Hair follicle dermal papilla cell (primary cell): ENCODE measurements at places on chromosomes 1 and 21. TPM values are rescaled to one million over a fixed set of nuclear protein-coding genes. Genes with fewer than 3 reads are reported as not detected.

BTBD8 gene
- 5.3 and 6.3 TPM in 2 replicates for total RNA-seq

EXTL1 gene
- total RNA-seq, result 1.3 and 2.3 TPM in 2 replicates

TARDBP gene
- 42.2 and 44.0 TPM in 2 replicates for total RNA-seq

CRYAA gene
- total RNA-seq, result not detected in 2 replicates

CFAP107 gene
- total RNA-seq, result not detected in 2 replicates

FCRL2 gene
- total RNA-seq, result not detected in 2 replicates

SLC19A2 gene
- total RNA-seq, result 5.6 and 8.4 TPM in 2 replicates

SRM gene
- 30.8 and 35.8 TPM in 2 replicates for total RNA-seq

GAS5 gene
- 194 and 228 TPM in 2 replicates for total RNA-seq

STK40 gene
- total RNA-seq, result 20.4 and 22.9 TPM in 2 replicates

GNAT2 gene
- 0.16 TPM in 1 of 2 replicates, not detected in the other for total RNA-seq

KCNN3 gene
- total RNA-seq, result not detected in 2 replicates
